ENCODE measurements at places on chromosomes 13 and 19.

GRCh38 chr13:112434937-112435523, 58.9 kb downstream of the SPACA7 start:
- DNase-seq, result no peak

DNA sequence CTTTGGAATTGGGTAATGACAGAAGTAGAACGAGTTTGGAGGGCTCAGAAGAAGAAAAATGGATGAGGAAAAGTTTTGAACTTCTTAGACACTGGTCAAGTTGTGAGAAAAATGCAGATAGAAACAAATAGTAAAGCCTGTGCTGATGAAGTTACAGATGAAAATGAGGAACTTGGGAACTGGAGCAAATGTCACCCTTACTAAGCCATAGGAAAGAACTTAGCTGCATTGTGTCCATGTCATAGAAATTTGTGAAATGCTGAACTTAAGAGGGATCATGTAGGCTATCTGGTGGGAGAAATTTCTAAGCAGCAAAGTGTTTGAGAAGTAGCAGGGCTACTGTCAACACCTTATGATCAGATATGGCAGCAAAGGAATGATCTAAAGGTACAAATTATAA, 289.2 kb upstream of the PCDH9 start:
- DNase-seq, result no peak

DNA sequence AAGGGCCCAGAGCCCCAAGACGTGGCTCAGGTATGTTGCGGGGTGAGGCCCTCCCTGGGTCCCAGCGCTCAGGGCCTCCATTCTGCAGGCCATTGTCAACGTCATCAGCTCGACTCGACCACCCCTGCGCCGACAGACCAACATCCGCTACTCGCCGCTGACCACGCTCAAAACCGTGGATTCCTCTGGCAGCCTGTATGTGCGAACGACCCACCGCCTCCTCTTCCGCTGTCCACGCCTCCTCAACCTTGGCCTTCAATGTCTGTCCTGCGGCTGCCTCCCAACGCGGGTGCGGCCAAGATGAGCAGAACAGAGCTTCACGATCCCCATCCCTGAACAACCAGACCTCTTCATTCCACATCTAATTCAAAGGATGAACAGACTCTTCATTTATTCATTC, 8.2 kb downstream of the RDH8 start:
- no peak for DNase-seq

DNA sequence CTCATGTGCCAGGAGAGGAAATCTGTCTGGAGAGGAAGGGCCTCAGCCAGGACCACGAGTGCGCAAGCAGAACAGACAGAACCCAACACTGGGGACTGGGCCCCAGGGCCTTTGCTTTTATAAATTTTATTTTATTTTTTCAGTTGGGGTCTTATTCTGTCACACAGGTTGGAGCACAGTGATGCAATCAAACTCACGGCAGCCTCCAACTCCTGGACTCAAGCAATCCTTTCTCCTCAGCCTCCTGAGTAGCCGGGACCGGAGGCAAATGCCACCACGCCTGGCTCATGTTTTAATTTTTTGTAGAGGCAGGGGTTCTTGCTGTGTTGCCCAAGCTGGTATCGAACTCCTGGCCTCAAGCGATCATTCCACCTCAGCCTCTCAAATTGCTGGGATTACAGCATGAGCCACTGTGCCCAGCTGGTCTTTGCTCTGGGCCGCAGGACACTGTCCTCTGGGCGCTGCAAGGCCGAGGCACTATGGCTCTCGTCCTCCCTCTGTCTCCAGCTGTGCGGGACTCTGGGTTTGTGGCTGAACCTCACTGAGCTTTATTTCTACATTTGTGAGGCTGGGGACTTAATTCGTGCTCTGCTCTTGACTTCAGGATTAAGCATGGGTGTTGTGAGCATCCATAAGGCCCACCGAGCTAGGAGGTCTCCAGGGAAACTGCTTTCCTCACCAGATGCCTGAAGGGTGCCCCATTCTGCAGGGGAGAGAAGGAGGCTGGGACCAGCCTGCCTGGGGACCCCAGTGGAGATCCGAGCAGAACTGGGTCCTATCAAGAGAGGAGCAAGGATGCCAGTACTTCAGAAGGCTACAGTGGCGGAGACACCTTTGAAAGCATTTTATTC, 144.2 kb upstream of the VSTM2B start:
- DNase-seq, result no peak

GRCh38 chr13:98020271-98020670, 66.8 kb downstream of the IPO5 start:
- DNase-seq, result no peak

GRCh38 chr13:38814331-38814730, 127.5 kb downstream of the FREM2 start:
- DNase-seq, result no peak

- no peak for DNase-seq
Measured at GRCh38 chr13:40061466-40062450, 406.3 kb downstream of the COG6 start.

- no peak for DNase-seq
Measured at GRCh38 chr13:66446413-66446812, 783.7 kb downstream of the PCDH9 start.

DNA sequence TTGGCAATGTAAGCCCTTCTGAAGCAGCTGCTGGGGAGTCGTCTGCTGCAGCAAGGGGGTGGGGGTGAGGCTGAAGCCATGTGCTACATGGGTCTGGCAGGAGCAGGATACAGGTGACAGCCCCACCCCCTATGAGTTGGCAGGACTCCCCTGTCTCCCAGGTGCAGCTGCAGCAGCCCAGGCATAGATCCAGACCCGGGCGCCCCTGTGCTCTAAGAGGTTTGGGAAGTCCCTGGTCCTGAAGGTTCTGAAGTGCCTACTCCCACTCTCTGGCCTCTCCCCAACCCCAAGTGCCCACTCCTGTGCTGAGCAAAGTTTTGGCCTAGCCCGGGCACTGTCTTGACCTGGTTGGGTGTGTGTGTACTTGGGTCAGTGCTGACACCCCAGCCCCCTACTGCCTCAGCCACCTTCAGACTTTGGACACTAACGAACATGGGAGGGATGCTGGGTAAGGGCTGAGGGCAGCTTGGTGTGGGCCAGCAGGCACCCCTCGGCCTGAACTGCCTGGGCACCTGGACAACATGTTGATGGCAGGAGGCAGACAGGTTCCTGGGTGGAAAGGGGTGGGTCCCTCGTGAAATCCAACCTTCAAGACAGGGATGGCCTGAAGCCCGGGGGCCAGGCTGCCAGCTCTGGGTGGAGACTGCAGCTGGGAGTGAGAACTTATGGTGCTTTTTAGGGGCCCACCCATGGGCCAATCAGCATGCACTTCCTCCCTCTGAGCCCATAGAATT, 54.1 kb upstream of the SLITRK6 start:
- no peak for DNase-seq

GRCh38 chr13:29676535-29676934, 81.0 kb upstream of the SLC7A1 start:
- no peak for DNase-seq
